ENCODE measurements at places on chromosomes 1 and 21.

GRCh38 chr1:8845104-8846097 is 28.0 kb upstream of the RERE start:
- no peak for DNase-seq

GRCh38 chr1:5430911-5431697 is 561.1 kb downstream of the NPHP4 start:
- no peak for DNase-seq

DNA sequence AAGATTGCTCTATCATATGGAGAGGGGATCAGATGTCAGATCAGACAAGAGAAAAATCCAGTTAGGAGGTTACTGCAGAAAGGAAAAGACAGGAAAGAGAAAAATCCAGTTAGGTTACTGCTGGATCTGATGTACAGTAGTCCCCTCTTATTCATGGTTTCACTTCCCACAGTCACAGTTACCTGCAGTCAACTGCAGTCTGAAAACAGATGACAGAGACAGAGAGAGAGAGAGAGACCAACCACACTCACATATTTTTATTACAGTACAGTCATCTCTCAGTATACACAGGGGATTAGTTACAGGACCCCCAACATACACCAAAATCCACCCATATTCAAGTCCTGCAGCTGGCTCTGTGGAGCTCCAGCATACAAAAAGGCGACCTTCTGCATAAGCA is 29.3 kb downstream of the NUP133 start:
- DNase-seq, result no peak

DNA sequence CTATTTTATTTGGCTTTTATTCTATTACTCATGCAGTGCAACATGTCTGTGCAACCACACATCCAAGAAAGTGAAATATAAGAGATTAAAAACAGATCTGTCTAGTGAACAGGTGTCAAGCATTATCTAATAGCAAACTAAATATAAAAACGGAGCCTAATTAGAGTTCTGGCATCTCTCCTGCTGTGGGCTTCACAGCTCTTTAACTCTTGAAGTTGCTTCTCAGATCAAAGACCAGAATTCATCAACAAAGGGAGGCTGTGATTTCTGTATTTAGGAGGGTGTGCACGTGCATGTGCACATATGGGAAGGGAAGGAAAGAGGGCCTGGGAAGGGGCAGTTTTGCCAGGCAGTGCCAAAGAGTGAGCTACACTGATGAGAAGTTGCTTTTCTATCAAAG is 81.0 kb downstream of the MIS18A start:
- DNase-seq, result no peak

DNA sequence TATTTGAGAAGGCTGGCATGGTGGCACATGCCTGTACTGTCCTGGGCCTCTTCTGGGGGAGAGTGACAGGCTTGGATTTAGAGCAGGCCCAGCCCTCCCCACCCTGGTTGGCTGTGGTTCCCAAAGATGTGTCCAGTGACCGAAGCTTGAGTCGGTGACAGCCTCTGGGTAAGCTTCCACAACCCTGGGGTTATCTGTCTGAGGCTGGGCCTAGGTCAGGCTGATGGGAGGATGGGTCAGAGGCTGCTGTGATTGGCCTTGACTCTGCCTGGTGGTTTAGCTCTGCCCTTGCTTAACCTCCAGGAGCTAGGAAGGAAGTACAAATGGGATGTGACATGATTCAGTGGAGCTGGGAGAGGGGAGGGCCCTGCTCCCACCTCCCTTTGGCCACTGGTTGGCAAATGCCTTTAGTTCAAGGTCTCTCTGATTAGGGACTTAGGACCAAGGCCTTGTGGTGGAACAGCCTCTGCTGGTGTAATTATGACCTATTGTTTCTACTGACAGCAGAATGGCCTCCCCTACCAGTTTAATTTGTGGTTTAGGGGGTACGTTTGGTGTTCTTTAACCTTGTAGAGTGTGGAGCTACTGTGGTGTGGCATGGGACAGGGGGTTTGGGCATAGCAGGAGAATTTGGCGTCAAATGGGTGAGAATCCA is 16.6 kb downstream of the NUDC start:
- DNase-seq, result no peak

DNA sequence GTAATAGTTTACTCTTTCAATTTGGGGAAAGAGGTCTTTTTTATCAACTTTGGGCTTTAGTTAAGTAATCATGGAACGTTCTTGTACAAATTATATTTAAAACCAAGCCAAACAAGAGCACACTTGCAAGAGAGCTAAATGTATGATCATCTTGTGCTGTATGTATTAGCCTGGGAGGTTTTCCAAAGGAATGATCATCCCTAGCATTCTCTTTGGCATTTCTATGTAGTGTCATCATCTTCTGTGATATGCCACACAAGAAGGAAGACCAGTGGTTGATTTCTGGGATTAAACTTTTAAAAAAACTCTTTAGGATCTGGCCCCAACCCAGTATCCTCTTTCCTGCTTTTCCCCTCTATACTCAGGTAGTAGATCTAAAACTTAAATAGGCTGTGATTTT is 38.4 kb upstream of the KCNQ4 start:
- DNase-seq, result no peak

- DNase-seq, result no peak
These were observed 10.6 kb upstream of the C1orf162 start for GRCh38 chr1:111463029-111463683.

- DNase-seq, result no peak
These were observed 43.2 kb downstream of the PGM1 start for GRCh38 chr1:63636192-63637105.

DNA sequence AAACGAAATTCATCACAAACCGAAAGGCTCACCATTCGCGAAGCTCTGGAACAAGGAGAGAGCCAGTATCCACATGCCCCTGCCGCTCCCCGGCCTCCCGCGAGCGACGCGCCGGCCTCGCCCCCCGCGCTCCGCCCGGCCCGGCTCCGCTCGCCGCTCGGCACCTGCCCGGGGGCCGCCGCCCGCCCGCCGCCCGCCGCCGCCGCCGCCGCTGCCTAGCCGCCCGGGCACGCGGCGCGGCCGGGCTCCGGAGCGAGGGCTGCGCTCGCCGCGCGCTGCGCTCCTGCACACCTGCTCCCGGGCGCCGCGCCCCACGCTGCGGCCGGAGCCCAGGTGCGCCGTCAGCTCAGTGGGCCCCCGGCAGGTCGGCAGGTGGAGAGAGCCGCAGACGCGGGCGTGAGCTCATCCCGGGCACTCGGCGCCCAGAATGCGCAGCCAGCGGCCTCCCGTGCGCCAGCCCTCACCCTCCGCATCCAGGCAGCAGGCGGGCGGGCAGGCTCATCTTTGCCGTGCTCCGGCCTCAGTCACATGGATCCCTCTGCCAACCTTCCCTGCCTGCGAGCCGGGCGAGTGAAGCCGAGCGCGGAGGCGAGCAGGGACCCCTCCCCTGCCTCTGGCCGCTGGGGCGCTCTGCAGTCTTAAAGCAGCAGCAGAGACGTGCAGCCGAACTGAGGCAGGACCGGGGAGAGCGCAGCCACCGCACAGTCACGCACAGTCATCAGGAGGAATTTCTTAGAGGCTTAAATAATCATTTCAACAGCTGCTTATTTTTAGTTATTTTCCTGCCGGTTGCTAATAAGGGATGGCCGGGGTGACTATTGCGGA is at the start of gene DSCAM:
Gene DSCAM, minus strand, starts transcription at position 572 of the 825 bp plus-strand sequence. Its CDS starts 497 bp downstream, at position 75.
- no peak for DNase-seq

GRCh38 chr1:59057211-59057694 is 239.6 kb upstream of the FGGY start:
- no peak for DNase-seq

All from natural killer cell treated with Interleukin-12 subunit alpha and Interleukin-12 subunit beta and Interleukin-15 and Interleukin-18, amount 100 ng/mL, for 72 hours (primary cell).